Activated CD4-positive, alpha-beta T cell treated with anti-CD3 and anti-CD28 coated beads for 4 hours (primary cell): ENCODE measurements at places on chromosomes 2 and 18.
A peak's percentile ranks its signal among the peaks of the same experiment; 100 is the strongest.

- DNase-seq = no peak
Observed at GRCh38 chr2:41111836-41112627, 660.1 kb upstream of the SLC8A1 start.

GRCh38 chr2:59935005-59935404 is 618.4 kb downstream of the BCL11A start:
- no peak for DNase-seq

GRCh38 chr2:194103941-194104659 is 1552.9 kb upstream of the SLC39A10 start:
- no peak for DNase-seq

DNA sequence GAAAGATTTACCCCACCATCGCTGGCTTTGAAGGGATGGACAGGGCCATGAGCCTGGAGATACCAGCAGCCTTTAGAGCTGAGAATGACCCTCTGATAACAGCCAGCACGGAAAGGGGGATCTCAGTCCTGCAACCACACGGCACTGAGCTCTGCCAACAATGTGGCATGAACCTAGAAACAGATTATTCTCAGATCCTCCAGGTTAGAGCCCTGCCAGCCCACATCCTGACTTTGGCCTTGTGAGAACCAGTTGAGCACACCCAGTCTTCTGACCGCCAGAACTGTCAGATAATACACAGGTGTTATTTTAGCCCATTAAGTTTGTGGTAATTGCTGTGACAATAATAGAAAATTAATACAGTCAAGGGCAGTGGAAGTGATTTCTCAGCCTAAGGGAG is 9.4 kb upstream of the GNLY start:
- DNase-seq = no peak

GRCh38 chr2:218856167-218856895 is 3.3 kb upstream of the WNT6 start:
- no peak for DNase-seq

- DNase-seq = no peak
Observed at GRCh38 chr2:100301881-100302584, 20.3 kb downstream of the LONRF2 start.

DNA sequence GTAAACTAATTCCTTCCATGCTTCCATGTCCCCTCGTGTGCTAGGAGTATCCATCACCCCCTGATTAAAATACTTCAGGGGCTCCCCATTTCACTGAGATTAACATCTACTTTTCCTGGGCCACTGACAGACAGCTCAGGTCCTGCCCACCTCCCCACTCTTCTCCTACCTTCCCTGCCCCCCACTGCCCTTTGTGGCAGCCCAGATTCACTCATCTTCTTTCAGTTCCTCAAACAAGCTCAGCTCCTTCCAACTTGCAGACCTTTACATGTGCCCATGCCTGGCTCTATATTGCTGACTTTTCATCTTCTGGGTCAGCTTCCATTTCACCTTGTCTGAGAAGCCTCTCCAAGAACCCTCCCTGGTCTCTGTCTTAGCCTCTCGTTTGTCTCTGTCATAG is 12.0 kb downstream of the RUFY4 start:
- no peak for DNase-seq

GRCh38 chr2:187461294-187462261 is 13.5 kb upstream of the CALCRL start:
- DNase-seq = no peak

DNA sequence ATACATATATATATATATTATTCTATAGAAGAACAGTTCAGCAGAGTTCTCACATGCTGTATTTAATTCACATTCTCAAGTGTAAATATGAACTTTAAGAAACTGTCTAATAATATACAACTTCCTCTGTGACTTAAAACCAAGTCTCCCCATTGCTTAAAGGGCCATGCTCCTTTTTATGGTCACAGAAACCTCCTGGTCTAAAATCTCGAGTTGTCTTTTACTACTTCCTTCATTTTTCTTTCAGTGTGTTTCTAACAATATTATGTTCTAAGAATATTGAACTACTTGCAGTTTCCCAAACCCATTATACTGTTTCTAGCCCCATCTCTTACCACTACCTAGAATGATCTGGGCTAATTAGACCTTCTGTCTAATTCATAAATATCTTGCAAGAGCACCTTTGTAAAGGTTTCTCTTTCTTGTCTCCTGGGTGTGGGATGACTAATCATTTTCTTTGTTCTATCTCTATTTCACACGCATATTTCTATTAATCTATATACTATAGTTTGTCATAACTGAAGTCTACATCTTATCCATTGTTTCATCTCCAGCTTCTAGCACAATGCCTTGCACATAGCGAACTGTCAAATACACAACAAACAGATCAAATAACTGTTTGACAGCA is 48.8 kb downstream of the ERBB4 start:
- no peak for DNase-seq

DNA sequence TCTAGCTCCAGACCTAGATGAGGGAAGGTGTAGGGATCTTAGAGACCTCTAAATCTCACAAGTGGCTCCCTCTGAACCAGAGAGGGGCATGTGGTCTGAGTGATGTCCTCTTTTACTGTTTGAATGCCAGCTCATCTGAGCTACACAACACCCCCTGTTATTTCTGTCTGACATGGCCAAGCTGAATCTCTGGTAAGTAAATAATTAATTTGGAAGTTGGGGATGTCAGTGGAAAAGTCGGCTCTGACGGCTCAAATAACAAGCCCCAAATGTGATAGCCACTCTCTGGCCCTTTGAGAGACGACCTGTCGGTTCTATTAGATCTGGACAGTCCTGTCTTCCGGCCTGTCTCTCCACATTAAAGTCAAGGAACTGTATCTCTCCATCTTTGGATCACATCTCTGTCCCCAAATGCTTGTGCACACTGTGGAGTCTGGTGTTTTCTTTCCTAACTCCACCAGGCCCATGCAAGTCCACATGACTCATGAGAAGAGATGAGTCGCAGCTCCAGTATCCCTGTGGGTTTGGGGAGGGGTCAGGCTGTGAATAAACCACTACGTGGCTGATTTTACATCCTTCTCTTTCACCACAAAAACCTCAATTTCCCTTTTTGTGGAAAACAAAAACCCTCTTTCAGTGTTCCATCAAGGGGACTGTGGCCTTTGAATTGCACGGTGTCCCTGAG is 52.5 kb downstream of the SETBP1 start:
- DNase-seq = no peak

- DNase-seq = no peak
Observed at GRCh38 chr2:61210332-61210981, 48.5 kb downstream of the C2orf74 start.

- DNase-seq = no peak
Observed at GRCh38 chr2:152453129-152453911, 118.3 kb downstream of the FMNL2 start.

- DNase-seq = peak; percentile 44
Observed at GRCh38 chr2:197209742-197210408, 100.7 kb downstream of the ANKRD44 start.

DNA sequence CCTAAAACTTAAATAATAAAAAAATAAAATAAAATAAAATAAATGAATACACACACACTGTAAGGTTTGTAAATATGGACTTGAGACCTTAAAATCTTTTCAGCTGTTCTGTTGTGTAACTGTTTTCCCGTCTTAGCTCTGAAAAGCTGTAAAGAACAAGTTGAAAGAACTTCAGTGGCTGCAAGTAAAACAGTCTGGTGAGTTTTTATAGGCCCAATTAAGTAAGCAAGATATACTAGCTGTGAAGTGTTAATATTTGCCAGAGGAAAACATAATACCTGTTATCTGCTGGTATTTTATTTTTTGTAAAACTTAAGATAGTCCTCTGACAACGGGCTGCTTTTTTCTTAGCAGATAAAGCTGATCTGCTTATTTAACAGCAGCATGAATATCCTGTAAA is 176.9 kb upstream of the NRP2 start:
- no peak for DNase-seq

- DNase-seq = no peak
Observed at GRCh38 chr2:105236060-105236424, 5.5 kb upstream of the GPR45 start.

DNA sequence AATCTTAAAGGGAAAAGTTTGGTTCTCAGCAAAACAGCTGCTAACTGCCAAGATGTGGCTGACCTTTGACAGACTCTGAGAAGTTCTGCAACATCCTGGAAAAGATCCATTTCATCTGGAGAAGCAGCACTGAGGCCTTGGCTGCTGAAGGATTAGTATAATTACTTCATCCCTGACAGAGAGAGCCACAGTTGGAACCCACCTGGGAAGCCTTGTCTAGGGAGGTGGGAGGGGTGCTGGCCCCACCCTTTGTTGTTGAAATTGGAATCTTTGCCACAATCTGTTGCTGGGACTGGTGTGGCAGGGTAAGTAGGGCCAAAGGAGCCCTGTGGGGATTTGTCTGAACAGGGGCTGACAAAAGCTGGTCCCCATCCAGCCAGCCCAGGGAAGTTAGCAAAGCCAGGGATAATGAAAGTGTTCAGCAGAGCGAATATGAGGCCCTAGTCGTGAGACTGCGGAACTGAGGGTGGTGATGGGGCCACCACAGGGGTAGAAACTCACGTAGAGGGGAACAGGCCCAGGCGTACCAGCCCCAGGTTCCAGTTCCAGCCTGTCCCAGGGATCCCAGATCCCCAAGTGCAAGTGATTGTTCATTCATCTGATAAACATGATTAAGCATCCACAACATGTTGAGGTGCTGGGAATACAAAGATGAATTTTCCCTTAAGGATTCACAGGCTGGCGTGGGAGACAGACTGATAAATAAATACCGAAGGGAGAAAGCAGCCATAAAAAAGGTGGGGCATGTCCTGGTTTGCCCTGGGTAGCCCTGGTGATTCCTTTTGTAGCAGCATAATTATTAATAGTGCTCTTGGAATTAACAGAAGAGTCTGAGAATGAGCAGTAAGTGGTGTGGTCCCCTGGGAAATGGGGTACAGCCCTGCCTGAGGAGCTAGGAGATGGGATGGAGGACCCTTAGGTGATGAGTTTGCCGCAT is 60.0 kb downstream of the MYO1B start:
- no peak for DNase-seq

DNA sequence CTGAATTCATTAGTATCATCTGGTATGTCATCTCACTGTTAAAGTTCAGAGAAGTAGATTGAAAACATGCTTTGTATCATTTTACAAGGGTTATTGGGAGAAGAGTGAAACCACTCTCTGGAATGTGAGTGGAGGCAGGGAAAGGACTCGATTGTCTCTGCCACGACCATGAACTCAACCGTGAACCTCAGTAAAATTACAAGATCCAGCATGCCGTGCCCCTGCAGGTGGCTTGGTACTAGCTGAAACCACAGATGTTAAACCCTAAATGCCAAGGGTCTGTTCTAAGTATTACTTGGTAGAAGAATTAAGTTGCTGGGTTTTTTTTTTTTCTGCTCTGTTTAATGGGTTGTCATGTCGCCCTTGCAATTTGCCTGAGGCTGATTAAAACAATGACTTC is 197.2 kb downstream of the MYO3B start:
- no peak for DNase-seq

- DNase-seq = no peak
Observed at GRCh38 chr2:6352247-6352646, 513.5 kb downstream of the CMPK2 start.

DNA sequence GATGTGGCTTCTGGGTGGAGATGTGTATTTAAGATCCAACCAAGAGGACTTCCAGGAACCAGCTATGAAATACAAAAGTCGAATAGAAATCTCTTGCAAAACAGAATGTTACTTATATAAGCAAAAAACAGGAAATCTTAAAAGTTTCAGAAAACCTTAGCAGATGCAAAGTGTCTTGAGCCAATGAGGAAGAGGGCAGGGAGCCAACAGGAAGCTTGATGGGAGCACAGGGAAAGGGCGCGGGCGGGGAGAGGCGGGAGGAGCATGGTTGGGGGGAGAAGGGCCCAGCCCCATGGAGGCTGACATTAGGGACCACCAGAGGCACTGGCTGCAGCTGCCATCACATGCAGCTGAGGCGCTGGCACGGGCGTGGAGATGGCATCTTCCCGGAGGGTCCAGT is 203.3 kb downstream of the SNTG2 start:
- no peak for DNase-seq

DNA sequence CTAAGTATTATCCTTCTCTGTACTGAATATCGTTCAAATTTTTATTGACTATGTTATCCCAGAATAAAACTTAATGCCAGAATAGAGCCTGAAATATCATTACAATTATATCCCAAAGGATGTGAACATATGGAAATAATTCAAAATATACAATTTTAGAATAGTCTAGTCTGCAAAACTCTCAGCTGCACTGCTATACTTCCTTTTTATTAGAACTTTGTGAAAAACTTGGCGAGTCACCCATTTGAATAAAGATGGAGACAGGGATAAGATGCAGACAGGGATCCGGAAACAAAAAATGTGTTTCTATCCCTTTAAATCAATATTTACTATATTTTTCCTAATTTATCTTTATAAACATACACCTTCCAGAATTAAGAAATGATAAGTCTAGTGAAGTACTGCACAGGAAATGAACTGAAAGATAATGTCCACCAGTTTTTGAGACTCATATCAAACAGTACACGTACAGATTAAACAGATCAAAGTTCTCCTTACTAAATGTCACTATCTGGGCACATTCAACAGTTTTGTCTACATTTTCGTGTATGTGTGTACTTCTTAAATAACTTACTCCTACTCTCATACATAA is 107.8 kb downstream of the MEP1B start:
- no peak for DNase-seq

DNA sequence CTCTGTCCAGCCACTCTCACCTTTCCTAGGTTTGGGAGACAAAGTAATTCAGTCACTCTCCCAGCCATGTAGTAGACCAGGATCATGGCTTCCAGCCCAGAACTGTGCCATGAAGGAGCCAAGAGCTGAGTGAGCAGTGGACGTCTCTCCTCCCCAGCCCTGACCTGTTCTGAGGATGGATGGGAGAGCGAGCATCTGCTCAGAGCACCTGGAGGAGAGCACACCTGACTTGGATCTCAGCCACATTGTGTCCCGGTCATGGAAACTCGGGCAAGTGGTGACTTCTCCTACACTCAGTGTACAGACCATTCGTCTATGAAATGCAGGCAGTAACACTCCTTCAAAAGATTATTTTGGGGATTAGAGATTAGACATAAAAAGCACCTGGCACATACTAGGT is 299.7 kb downstream of the TNS1 start:
- DNase-seq = no peak

DNA sequence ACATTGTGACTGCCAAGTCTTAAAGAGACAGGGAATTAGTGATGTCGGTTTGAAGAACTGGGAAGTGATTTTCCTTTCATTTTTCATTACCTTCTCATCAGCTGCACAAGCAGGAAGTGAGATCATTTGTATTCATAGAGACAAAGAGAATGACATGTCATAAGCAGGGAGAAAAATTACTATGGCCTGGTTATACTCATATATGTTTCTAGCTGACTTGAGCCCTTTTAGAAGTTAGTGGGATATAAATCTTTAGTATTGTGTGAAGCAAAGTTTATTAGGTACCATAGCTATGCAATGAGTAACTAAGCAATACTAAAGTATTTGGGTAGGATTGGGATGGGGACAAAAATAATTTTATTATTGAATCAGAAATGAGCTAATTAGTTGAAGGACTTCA is 284.1 kb downstream of the PID1 start:
- no peak for DNase-seq

- DNase-seq = no peak
Observed at GRCh38 chr2:240323601-240324291, 111.7 kb upstream of the GPC1 start.
